ENCODE measurements at places on chromosomes 7 and 10.

DNA sequence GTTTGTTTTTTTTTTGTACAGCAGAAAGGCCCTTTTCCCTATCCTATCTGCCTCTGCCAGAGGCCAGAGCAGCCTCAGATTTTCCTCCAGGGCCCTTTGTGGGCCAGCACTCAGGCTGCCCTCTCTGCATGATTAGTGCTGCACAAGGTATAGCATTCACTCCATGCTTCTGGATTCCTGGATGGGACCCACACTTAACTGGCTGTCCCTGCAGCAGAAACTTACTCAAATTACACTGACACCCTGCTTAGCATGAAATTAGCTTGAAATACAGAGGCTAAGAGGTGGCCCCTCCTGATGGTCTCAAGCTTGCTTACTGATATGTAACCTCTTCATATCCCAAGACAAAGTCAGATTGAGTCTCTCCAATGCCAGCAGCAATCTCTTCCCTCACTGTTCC lies 239.3 kb downstream of the SORCS1 start:
- DNase-seq = no peak

DNA sequence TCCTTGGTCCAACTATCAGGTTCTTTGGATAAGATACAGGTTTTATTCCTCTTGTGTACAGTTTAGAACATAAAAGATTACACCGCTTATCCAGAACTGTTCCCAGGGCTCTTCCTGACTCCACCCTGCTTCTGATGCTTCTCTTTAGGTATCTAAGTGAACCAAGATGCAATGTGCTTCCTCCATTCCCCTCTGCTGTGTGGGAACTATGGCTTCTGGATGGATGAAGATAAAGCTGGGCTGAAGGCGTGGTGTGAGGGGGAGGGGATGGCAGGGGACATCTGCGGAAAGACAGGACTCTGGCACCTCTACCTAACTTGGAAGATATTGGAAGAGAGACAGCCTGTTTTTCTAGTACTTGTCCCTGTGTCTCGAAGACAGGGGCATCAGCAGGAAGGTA lies 209.9 kb upstream of the TBX20 start:
- DNase-seq = no peak

DNA sequence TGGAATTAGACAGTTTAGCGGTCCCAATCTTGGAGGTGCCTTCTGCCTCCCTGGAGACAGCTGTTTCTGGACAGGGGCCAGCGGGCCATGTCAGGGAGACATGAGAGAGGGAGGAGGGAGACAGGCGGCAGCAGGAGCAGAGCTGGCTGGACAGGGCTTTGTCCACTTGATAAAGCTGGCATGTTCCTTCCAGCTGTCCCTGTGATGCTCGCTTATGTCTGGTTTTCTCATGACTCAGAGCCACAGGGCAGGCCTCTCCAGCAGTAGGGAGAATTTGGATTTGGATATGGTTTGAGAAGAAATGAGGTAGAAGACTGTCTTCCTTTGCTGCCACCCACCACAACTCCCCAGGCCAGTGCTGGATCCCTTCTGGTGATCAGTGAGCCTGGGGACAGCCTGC lies 51.7 kb upstream of the SORCS3 start:
- DNase-seq = no peak

DNA sequence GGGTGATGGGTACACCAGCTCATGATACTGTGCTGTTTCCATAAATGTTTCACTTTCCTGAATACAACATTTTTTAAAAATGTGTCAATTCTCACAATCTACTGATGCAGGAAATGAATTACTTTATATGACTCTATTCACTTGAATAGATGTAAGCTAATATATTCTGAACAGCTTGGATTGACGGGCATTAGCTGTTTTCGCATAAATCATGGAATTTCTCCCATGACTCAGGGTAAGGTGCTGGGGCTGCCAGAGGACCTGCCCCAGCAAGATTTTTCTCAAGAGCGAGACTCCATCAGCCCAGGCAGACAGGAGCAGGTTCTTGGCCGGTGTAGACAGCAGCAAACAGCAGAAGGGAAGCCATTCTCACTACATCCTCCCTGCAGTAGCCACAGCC lies 107.1 kb downstream of the PFKFB3 start:
- no peak for DNase-seq

DNA sequence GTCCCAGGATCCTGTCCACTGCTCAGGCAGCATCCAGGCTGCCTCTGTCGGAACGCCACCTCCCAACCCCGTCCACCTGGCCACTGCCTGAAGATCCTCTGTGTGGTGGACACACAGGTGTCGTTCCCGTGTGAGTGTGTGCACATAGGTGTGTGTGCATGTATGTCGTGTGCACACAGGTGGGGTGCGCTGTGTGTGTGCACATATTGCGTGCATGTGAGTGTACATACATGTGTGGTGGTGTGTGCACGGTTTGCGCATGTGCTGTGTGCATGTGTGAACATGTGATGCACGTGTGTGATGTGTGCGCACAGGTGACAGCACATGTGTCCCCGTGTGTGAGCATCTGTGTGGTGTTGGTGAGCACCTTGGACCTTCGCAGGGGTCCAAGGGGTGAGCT lies 7.1 kb downstream of the TMEM184A start:
- no peak for DNase-seq

GRCh38 chr7:155962968-155963300 lies 150.7 kb upstream of the SHH start:
- DNase-seq = no peak

GRCh38 chr10:45198486-45199204 lies 116.8 kb downstream of the OR13A1 start:
- DNase-seq = no peak

GRCh38 chr7:120254845-120255244 lies 18.1 kb upstream of the KCND2 start:
- no peak for DNase-seq

GRCh38 chr10:36880898-36881297 lies 244.5 kb upstream of the ANKRD30A start:
- no peak for DNase-seq

DNA sequence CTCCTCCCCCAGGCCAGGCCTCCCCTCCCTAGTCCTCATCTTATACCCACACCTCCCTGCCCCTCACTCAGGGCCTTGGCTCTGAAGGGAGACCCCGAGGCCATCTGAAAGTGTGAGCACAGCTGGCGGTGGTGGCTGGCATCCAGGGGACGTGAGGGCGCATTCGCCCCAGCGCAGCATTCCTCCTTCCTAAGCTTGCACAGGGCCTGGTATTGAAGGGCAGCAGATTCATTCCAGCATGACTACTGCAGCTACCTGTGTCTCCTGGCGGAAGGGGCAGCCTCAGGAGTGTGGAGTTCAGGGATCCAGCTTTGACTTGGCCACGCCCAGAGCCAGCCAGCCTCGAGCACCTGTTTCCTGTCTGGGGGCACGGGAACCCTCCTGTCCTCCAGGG lies 72.6 kb downstream of the PARP12 start:
- DNase-seq = no peak

GRCh38 chr7:139737221-139738100 lies 40.3 kb downstream of the HIPK2 start:
- no peak for DNase-seq

- DNase-seq = no peak
These were observed 170.7 kb upstream of the CTBP2 start for GRCh38 chr10:125331056-125331455.

DNA sequence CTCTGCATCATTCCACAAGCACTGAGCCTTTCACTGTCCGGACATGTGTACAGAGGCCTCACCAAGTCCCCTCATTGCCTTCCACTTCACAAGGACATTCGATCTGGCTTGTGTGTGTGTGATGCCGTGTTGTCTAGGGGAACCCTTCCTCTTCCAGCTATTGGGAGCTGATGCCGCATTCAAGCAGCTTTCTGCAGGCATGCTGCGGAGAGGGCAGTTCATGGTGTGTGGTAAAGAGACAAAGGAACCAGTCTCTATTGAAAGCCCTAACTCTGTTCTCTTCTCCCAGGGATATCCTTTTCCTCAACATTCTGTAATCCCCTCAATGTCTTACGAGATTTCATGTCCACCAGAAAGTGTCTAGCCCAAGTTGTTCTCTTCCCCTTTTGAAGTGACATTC lies 141.6 kb downstream of the ALOX5 start:
- no peak for DNase-seq

DNA sequence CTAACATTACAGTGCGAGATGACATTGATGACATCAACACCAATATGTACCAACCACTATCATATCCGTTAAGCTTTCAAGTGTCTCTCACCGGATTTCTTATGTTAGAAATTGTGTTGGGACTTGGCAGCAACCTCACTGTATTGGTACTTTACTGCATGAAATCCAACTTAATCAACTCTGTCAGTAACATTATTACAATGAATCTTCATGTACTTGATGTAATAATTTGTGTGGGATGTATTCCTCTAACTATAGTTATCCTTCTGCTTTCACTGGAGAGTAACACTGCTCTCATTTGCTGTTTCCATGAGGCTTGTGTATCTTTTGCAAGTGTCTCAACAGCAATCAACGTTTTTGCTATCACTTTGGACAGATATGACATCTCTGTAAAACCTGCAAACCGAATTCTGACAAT lies 4.3 kb downstream of the GPR22 start:
- DNase-seq = no peak

DNA sequence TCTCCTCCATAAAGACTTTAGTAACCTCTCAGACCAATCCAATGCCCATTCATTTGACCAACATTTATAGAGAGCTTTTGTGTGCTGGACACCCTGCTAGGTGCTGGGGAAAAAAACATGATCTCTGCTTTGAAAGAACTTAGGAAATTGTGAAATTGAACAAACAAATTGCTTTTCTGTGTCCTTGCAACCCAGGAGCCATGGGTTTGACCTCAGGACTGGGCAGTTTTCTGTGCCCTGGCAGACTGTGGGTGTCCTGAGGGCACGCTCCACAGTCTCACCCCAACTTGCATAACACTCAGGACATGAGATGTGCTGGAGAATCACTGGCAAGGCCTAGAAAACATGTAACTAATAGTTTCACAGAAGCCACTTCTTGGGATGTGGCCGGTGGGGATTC lies 429.1 kb upstream of the ZMIZ1 start:
- DNase-seq = no peak

DNA sequence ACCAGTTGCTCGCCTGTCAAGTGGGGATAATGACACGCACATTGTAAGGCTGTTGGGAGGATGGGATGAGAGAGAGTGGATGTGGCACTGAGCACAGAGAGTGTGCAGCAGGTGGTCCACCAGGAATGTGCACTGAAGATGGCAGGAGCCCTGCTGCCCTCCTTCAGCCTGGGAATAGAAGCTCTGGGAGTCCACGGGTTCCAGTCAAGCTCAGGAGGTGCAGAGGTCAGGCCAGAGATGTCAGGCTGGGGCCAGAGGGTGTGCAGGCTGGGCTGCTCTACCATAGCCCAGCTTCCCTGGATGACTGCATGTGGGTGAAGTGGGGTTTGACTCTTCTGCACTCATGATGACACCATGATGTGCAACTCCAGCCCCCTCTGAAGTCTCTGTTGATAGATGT lies 58.7 kb downstream of the C10orf120 start:
- no peak for DNase-seq

DNA sequence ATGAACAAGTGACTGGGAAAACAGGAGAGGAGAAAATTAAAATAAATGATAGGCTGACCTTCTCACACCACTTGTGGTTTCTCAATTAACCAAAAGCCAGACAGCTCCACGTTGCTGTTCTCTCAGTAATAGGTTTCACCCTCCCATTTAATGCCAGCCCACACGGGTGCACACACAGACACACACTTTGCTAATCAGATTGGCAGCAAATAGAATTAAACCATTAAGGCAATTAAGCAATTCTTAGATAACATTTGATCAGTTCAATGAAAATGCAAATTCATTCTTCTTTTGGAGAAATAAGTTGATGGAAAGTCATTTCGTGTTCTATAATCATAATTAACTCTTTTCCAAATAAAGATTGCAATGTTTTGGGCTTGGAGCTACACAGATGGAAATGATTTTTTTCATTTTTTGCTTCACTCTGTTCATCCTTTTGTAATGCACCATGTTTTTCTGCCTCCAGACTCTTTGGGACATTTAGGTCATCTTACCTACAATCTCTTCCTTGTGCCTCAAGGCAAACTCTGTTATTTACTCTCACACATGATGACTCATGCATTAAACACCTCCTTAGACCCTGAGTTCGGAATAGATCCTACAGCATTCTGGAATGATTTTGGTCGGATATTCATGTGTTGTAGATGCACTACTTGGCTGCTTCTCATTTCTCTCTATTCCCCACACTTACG lies 700.7 kb downstream of the AUTS2 start:
- DNase-seq = no peak

GRCh38 chr7:69817121-69817520 lies 218.8 kb downstream of the AUTS2 start:
- no peak for DNase-seq

GRCh38 chr7:144821067-144821466 lies 14.8 kb downstream of the TPK1 start:
- DNase-seq = no peak

GRCh38 chr10:20380401-20380800 lies 516.7 kb downstream of the NEBL start:
- no peak for DNase-seq

DNA sequence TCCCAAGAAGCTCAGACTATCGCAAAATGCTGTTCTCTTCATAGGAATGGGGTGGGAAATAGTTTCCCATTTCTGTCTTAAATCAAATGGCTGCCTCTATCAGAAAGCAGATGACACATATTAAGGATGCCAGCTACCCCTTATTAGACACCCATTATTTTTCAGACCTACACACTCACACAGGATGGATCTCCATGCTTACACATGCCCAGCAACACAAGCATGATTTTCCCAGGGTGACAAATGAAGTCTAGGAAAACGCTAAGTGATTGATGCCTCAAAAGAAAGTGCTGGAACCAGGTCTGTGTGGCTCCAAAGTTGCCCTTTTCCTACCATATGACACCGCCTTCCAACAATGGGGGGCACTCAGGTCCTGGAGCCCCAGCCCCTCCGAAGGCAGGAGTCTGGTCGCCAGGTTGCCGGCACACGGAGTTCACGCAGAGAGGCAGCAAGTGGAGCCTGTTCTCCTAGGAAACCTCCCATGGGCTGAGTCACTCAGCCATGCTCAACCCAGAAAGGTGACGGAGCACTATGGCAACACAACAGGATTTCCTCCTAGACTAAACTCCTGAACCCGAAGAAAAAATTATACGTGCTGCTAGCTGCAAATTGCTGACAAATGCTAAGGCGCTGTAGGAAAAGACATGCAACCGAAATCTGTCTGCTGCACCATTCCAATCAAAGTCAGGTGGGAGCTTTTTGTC lies 19.8 kb downstream of the VOPP1 start:
- DNase-seq = no peak

DNA sequence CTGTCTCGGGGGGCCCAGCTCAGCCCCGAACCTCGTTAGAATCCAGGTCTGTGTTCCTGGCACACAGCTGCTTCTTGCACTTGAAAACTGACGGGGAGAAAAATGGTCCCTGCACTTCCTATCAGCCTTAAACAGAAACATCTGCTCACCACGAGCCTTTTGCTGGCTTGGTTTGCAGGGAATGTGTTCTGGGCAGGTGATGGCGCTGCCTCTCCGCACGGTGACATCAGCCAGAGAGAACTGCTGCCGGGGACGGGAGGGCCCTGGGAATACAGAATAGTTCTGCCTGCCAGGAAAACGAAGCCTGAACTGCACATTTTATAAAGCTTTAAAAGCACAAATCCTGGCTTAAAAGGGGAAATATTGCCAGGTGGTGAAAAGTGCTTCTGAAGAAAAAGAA lies 622.5 kb downstream of the TYW1 start:
- DNase-seq = peak; percentile 55
